ENCODE measurements at places on chromosomes 11 and 22. TPM values are rescaled to one million over a fixed set of nuclear protein-coding genes. Genes with fewer than 3 reads are reported as not detected.

FGF3 gene
- not detected for polyA plus RNA-seq

FAM180B gene
- not detected for polyA plus RNA-seq

DNA sequence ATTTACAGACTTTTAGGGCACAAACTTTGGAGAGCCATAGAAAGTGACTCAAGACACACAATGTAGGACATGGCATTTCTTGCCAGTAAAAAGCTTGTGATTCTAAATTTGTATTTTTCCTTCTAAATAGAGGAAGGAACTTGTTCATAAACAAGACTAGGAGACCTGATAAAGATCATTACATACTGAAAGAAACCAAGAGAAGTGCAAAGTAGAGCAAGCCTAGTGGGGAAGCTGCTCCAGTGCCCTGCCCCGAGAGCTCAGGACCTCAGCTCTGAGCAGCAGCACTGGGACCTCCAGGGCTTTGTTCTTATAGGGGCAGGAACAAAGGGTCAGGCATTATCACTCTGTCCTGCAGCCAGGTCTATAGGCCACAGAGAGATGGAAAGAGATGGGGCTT lies 7.2 kb downstream of the IRAG1 start:
- H3K4me1 ChIP-seq = no peaks in the 10 kb centered on the region
- H3K4me3 ChIP-seq = no peak overlapping the region
- no peak for DNase-seq
- peaks cover 2% of the 10 kb centered on the region for H3K27me3 ChIP-seq

GRCh38 chr11:12716816-12717215 lies 42.6 kb downstream of the TEAD1 start:
- H3K27ac ChIP-seq = no peak overlapping the region
- no peak overlapping the region for H3K4me3 ChIP-seq
- no peaks in the 10 kb centered on the region for H3K36me3 ChIP-seq
- peaks cover 19% of the 10 kb centered on the region for H3K27me3 ChIP-seq
- no peak for DNase-seq
- peaks cover 5% of the 10 kb centered on the region for H3K4me1 ChIP-seq

- no peak overlapping the region for H3K4me3 ChIP-seq
- peaks cover 6% of the 10 kb centered on the region for H3K36me3 ChIP-seq
- H3K27me3 ChIP-seq = no peaks in the 10 kb centered on the region
- peaks cover 19% of the 10 kb centered on the region for H3K4me1 ChIP-seq
These were observed 68.9 kb downstream of the ARFGAP2 start for GRCh38 chr11:47107744-47108143.

- H3K27ac ChIP-seq = no peak overlapping the region
- peaks cover 3% of the 10 kb centered on the region for H3K4me1 ChIP-seq
- no peaks in the 10 kb centered on the region for H3K36me3 ChIP-seq
- H3K4me3 ChIP-seq = no peak overlapping the region
- peaks cover 3% of the 10 kb centered on the region for H3K27me3 ChIP-seq
- DNase-seq = no peak
These were observed 49.3 kb downstream of the CHRDL2 start for GRCh38 chr11:74681686-74682651.

DNA sequence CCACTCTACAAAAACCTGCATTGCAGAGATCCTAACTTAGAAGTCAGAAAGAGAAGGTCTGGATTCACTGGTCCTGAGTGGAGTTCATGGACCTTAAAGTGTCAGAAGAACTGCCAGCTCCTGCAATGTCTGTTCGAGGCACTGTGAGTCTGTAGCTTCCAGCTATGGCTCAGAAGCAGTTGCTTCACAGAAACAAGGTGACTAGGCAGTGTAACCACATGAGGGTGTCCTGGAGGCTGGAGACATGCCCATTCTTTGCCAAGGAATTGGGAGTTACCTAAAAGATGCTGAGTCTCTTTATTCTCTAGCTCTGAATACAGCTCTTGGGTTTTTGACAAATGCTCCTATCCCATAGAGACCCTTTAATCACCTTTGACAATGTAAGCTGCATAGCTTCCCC lies 130.5 kb downstream of the SPON1 start:
- no peak for DNase-seq
- H3K36me3 ChIP-seq = no peaks in the 10 kb centered on the region
- no peaks in the 10 kb centered on the region for H3K27me3 ChIP-seq
- H3K27ac ChIP-seq = no peak overlapping the region
- H3K4me3 ChIP-seq = no peak overlapping the region

Data from immature natural killer cell (primary cell).